ENCODE measurements at places on chromosomes 1 and 21. TPM values are rescaled to one million over a fixed set of nuclear protein-coding genes. Genes with fewer than 3 reads are reported as not detected.

DNA sequence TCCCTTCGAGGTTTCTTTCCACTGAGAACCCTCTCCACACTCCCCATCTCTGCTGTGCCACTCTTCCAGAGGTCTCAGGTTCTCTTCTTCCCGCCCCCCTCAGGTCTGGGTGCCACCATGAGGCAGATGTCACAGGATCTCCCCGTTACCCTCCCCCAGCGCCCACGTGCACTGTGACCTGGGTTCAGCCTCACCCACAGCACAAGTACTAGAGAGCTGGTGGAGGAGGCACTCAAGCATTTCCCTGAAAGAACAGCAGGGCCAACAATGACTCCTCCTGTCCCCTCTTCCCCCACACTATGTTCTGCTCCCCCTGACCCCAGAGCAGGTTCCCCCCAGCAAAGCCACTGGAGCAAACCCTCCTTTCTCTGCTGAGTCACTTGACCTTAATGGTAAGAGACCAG is 14.3 kb downstream of the PLEKHA6 start:
- H3K4me1 ChIP-seq: peaks cover 12% of the 10 kb centered on the region
- no peaks in the 10 kb centered on the region for H3K36me3 ChIP-seq
- H3K4me3 ChIP-seq: no peak overlapping the region
- DNase-seq: no peak

ACTL8 gene
- total RNA-seq: not detected

DNA sequence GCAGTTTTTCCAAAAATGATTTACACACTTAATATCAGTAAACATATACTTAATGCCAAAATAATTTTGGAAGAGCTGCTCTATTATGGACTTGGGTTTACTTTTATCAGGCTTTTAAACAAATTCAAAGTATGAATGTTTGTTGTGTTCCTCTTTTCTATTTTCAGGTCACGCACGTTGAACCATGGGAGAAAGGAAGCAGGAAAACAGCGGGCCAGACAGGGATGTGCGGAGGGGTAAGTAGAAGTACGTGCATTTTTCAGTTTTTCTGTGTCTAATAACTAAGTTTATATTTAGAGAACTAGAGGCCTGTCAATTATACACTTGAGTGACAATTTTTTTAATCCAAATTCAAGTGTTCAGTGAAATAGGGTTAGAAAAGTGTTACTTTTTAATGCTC is 3.4 kb downstream of the PRPF38B start:
- no peaks in the 10 kb centered on the region for H3K27me3 ChIP-seq
- no peak overlapping the region for H3K27ac ChIP-seq
- no peaks in the 10 kb centered on the region for H3K4me1 ChIP-seq
- H3K4me3 ChIP-seq: no peak overlapping the region
- no peak for DNase-seq

DNA sequence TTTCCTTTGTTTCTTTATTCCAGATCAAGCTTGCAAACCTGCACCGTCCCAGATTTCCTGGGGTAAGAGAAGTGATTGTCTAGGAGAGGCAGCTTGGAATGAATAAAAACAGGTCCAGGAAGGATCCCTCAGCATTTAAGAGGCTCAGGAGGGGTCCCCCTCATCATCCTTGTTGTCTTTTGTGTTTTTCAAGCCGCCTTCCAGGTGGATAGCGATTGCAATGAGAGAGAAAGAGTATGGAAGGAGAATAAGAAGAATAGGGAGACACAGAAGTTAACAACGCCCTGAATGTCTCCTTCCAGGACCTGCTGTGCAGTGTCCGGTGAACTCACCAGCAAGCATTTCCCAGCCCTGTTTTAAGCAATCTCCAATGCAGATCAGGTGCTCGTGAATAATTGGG is 8.5 kb downstream of the ERG start:
- no peak for DNase-seq
- no peaks in the 10 kb centered on the region for H3K4me1 ChIP-seq
- H3K27me3 ChIP-seq: no peaks in the 10 kb centered on the region
- H3K27ac ChIP-seq: no peak overlapping the region
- H3K4me3 ChIP-seq: no peak overlapping the region
- no peaks in the 10 kb centered on the region for H3K36me3 ChIP-seq
